ENCODE measurements at places on chromosomes 1 and 21.
A peak's percentile ranks its signal among the peaks of the same experiment; 100 is the strongest.

DNA sequence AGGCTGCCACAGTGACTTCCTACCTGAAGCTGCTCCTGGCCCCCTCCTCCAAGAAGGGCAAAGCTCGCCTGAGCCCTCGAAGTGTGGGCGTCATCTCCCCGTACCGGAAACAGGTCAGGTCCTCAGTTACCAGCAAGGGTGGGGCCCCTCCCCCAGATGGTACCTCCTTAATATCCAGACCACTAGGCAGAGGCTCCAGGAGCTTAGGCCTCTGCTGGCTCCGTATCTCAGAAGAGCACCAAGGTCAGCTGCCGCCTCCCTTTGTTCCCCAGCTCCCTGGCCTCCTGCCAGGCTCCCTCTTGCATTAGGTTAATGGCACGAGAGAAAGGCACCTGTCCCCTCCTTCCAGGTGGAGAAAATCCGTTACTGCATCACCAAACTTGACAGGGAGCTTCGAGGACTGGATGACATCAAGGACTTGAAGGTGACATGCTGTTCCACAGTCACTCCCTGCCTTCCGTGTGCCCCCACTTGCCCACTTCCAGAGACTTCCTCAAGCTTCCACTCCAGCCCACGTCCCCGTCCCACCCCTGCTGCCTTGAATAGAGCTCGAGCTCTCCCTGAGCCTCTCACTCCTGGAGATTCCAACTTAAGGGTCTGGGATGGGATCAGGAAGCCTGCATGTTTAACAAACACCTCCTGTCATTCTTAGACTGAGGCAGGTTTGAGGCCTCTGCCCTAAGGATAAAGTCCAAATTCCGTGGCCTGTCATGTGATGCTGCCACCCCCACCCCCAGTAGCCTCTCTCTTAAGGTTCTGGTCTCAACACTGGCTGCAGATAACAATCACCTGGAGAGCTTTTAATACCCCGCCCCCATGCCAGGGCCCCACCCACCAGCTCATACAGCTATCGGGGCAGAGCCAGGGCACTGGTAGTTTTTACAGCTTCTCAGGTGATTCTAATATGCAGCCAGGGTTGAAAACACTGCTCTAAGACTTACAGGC, 8.3 kb downstream of the RHOC start:
- no peak for DNase-seq

DNA sequence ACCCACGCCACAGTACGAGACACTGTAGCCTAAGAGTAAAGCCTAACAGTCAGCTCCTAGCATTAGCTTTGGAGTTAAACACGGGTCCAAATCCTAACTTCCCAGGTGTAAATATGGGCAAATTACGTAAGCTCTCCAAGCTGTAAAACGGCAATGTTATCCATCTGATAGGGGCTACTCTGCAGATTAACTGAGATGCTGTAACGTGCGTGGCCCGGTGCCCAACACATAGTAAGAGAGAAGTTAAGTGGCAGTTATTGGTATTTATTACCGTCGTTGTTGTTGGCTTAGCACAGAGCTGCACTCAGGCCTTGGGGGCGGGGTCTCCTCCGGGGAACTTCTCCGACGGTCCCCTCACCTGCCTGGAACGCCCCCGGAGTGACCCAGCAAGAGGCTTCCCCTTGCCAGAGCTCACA, 457 bp downstream of the TRAPPC3 start:
- no peak for DNase-seq

GRCh38 chr1:3542676-3543075, 68.6 kb downstream of the MEGF6 start:
- no peak for DNase-seq

- DNase-seq: no peak
Observed at GRCh38 chr1:231951374-231951773, 324.8 kb downstream of the DISC1 start.

- DNase-seq: no peak
Observed at GRCh38 chr1:31705080-31705866, 1.5 kb upstream of the COL16A1 start.

- DNase-seq: no peak
Observed at GRCh38 chr1:160575112-160575664, 4.1 kb downstream of the CD84 start.

GRCh38 chr1:167095368-167095767, 1.5 kb downstream of the STYXL2 start:
- DNase-seq: no peak

DNA sequence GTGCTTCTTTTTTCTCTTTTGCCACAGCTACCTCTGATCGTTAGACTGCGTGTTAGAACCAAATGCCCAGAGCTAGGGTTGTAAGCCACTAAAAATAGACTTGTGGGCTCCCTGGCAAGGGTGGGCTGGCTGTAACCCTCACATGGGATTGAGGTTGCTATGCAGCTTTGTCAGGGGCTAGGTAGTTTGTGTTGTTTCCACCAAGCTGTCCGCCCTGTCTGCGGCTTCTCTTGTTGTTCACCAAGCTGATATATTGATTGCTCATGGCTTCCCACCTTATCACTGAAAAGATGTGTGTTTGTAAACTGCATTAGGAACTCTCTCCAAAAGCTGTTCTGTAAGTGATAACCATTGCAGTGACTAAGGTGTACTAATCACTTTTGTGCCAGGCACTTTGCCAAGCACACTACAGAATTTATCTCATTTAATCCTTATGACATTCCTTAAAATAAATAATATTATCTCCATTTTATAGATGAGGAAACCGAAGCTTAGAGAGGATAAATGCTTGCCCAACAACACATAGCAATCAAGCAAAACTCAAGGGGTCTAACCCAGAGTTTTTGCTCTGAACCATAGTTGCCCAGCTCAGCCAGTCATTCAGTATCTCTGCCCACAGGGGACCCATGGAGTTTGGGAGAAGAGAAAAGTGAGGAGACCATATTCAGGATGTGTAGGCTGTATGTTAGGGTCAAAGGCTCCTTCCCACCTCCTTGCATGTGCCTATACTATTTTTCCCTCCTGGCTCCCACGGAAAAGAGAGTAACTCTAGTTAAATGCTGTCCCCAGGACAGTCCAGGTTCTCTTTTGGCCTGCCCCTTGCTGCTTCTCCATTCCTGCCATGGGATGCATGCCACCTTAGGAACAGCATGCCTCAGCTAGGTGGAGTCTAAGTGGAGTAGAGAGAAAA, 42.2 kb upstream of the TARBP1 start:
- DNase-seq: no peak

DNA sequence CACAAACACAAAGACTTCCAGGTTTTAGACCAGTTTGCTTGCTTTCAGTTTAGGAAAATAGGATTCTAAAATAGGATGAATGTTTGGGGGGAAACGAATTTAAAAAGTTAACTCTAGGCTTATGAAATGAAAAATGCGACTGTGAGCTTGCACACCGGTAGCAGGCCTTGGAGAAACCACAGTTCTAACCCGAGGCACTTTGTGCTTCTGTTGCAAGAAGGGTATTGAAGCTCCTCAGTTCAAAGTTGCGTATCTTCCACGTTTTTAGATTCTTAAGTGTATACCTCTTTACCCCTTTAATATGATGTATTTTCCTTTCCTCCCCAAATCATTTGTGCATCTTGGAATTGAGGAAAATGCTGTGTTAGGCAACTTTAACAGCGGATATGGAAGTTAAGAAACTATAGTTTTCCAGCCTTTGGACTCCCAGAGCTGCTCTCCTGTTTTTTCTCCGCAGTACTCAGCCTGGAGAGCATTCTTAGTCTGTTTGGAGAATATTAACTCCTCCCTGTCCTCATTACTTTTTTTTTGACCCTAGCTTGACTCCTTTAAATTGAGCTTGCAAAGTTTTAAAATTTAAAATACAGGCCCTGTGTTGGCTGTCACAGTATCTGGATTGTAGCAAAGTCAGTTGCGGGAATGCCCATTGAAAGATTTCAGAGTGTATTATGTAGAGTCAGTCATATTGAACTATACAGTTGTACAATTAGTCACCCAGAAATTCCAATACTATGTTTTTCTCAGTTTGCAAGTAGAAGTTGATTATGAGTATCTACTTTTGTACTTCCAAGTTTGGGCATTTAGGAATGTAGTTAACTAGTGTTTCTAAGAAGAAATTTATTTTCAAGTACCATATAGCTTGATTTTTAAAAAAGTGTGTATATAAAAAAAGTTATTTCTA, 2.6 kb downstream of the MRPS6 start:
- no peak for DNase-seq

DNA sequence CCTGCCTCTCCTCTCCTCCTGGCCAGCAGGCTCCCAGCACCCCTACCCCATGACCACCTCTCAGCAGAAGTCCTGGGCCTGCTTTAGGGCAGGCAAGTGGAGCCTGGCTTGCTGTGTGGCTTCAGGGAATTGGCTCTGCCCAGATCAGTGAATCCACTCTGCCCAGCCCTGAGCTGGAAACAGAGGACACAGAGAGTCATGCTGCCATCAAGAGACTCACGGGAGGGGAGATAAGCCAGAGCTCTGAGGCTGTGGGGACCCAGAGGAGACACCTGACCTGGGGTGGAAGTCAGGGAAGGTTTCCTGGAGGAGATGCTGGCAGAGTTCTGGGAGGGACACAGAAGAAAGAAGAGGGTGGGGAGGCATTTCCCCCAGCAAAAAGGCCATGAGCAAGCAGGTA, 54.2 kb downstream of the GLIS1 start:
- no peak for DNase-seq

- peak; percentile 60 for DNase-seq
Observed at GRCh38 chr1:39919545-39919944, 17.8 kb upstream of the MYCL start.

GRCh38 chr1:161440312-161440894, 64.9 kb upstream of the FCGR2A start:
- DNase-seq: peak; percentile 31

DNA sequence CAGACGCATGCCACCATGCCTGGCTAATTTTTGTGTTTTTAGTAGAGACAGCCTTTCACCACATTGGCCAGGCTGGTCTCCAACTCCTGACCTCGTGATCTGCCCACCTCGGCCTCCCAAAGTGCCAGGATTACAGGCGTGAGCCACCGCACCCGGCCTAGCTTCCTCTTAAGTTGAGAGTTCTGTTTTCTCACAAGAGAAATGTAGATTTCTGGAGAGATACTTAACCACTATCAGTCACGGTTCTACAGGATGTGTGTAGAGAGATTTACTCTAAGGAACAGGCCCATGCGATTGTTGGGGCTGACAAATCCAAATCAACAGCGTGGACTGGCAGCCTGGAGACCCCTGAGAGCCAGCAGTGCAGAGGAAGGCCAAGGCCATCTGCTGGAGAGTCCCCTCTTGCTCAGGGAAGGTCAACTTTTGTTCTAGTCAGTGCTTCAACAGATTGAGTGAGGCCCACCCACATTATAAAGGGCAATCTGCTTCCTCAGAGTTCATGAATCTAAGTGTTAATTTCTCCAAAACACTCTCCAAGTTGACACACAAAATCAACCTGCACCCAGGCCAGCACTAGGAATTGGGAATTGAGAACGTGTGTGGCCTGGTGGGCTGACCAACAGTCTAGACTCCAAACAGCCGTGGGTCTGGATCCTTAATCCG, 38.7 kb downstream of the CHAF1B start:
- no peak for DNase-seq

DNA sequence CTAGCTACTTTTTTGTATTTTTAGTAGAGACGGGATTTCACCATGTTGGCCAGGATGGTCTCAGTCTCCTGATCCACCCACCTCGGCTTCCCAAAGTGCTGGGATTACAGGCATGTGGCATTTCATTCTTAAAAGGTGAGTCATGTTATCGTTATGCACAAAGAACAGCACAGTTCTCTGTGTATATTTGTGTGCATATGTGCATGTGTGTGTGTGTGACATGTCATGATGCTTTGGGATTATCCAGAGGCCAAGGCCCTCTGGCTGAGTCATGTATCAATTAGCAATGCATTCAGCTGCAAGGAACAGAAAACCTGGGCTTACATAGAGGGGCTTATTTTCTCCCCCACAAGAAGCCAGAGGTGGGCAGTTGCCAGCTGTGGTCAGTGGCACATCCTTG, 301.7 kb upstream of the KAZN start:
- DNase-seq: no peak

- no peak for DNase-seq
Observed at GRCh38 chr1:233689017-233689747, 75.3 kb downstream of the KCNK1 start.

DNA sequence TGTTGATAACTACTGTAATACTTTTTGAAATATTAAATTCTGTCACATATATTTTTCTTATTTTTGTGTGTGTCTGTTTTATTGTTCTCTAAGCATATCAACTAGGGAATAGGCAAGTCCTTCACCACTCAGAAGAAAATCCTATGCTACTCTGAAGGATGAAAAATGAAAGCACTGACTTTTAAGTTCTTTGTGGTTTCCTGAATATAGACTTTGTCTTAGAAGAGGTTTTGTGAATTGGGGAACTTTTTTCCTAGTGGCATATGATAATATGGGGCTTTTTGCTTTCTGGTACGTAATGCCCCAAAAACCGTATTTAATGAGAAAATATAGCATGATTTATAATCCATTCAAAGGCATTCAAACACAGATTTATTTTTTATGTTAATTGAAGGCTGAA, 136.0 kb downstream of the SNX7 start:
- DNase-seq: no peak

GRCh38 chr1:26848941-26849774, 13.8 kb upstream of the SFN start:
- no peak for DNase-seq

Data from right renal cortex interstitium (tissue), 3 donors.